ENCODE measurements at places on chromosomes 1 and 21.

DNA sequence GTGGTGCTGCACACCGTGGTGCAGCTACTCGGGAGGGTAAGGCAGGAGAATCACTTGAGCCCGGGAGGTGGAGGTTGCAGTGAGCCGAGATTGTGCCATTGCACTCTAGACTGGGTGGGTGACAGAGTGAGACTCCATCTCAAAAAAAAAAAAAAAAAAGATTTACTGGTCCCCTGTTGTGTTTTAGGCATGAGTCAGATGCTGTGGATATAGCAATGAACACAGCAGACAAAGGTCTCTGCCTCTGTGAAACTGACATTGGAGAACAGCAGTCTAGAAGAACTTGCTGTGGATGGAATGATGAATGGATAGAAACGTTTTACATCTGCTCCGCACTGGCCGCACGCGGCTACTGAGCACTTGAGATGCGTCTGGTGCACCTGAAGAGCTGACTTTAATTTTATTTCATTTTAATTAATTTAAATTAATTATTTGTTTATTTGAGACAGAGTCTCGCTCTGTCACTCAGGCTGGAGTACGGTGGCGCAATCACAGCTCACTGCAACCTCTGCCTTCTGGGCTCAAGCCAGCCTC lies 24.5 kb upstream of the EPHA2 start:
- peak; percentile 14 for DNase-seq

GRCh38 chr1:56255516-56256152 lies 323.7 kb downstream of the PLPP3 start:
- DNase-seq, result peak; percentile 77

DNA sequence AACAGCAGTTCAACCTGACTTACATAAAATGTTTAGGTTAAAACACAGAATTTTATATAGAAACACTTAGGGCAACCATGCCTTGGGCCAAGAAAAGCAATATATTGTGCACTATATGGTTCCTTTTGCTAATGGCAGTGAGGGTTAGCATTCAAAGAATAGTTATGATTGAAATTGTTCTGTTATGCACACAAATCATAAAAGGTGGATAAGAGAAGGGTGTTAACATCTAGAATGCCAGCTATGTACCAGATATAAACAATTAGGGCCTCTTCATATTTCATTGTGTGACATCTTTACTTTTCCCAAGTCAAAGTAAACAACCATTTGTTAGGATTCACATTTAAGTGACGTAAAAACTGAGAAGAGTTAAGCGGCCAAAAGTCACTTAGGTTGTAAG lies 308.0 kb upstream of the B3GALT2 start:
- no peak for DNase-seq

GRCh38 chr1:92960395-92961130 lies 699 bp downstream of the DIPK1A start:
- DNase-seq, result peak; percentile 59

- DNase-seq, result peak; percentile 72
Observed at GRCh38 chr1:162023547-162024501, at the start of gene OLFML2B. OLFML2B (minus strand) TSS chr1:162023869; CDS start chr1:162023430, 439 bp downstream.

Data from fibroblast of skin of left quadriceps (primary cell).